AG10803 (cell line): ENCODE measurements at places on chromosomes 3 and 15.
A peak's percentile ranks its signal among the peaks of the same experiment; 100 is the strongest.

DNA sequence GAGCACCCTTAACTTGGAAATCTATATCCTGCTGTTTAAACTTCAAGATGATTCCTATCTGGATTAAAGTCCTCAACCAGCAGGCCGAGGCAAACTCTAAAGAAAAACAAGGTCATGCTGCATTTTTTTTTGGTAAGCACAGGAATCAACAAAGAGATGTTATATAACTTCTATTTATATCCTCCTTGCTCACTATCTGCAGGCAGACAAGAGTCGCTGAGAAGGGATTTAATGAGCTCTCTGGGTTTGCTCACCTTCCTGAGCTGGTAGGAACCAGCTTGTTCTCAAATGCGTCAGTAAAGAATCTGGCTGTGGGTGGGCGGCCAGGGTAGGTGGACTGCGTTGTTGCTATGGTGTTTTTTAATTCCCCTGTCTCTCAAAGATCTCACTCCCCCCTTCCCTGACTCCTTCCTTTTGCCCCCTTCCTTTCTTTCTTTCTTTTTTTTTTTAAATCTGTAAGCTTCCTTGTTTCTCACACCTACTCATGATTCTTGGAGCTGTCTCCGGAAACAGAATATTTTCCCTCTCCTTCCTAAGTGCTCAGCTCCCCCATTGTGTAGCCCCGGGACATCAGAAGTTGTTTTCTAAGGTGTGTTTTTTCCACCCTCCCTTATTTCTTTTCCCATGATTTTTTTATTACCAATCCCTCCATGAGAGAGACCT, 228.8 kb upstream of the BHLHE40 start:
- peak; percentile 17 for DNase-seq

GRCh38 chr3:194339356-194339755, 11.8 kb downstream of the CPN2 start:
- no peak for DNase-seq

DNA sequence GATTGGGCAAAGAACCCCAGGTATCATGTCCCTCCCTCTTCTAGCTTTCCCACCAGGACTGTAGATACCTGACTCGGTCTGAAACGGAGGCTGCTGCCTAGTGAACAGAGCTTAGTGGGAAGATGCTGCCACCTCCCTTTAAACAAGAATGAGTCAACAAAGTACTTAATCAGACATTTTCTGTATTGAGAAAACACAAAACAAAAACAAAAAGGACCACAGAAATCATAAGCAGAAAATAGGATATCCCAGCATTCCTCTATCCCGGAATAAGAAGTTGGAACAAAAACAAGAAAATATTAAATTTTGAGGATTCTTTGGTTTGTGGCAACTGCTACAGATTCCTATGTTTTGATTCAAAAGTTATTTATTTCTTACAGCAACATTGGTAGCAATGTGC, 51.7 kb upstream of the COL8A1 start:
- DNase-seq: peak; percentile 80

- no peak for DNase-seq
Observed at GRCh38 chr15:89278307-89278706, 34.5 kb downstream of the FANCI start.
